ENCODE measurements at places on chromosomes 1 and 21.

DNA sequence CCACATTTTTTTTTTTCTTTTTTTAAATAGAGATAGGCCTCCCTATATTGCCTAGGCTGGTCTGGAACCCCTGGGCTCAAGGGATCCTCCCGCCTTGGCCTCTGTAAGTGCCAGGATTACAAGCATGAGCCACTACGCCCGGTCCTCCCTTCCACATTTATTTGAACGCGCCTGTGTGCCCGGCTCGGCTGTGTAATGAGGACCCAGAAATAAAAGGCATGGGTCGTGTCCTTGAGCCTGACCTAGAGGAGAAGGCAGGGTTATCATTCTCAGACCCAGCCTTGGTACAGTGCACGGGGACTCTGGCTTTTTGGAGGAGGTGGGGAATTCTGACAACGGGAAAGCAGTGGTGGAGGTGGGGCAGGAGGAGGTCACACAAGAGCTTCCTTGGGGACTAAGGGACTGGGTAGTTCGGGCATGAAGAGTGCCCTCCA lies 841 bp downstream of the CENPF start:
- no peak for DNase-seq

DNA sequence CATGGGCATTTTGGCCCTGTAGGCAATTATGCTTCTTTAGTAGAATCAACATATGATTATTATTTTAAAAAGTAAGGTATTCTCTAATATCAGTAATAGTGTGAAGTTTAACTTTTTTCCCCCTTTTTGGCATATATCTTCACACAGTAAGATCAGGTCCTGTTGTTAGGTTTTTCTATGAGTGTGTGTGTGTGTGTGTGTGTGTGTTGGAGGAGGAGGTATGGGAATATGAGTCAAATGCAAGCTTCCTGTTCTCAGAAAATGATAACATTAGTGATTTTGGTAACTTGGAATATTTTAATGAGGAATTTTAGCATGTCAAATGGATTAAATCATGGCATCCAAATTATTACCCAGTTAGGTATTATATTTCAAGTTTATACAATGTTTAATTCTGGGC lies 65.8 kb upstream of the BCL10 start:
- DNase-seq = no peak

- DNase-seq = no peak
Observed at GRCh38 chr1:50422946-50423669, at the start of gene DMRTA2. TSS of gene DMRTA2 (minus strand) at chr1:50423443. CDS start at chr1:50421536, 1,907 bp downstream.

- DNase-seq = no peak
Observed at GRCh38 chr1:46456411-46456963, 33.1 kb upstream of the DMBX1 start.

DNA sequence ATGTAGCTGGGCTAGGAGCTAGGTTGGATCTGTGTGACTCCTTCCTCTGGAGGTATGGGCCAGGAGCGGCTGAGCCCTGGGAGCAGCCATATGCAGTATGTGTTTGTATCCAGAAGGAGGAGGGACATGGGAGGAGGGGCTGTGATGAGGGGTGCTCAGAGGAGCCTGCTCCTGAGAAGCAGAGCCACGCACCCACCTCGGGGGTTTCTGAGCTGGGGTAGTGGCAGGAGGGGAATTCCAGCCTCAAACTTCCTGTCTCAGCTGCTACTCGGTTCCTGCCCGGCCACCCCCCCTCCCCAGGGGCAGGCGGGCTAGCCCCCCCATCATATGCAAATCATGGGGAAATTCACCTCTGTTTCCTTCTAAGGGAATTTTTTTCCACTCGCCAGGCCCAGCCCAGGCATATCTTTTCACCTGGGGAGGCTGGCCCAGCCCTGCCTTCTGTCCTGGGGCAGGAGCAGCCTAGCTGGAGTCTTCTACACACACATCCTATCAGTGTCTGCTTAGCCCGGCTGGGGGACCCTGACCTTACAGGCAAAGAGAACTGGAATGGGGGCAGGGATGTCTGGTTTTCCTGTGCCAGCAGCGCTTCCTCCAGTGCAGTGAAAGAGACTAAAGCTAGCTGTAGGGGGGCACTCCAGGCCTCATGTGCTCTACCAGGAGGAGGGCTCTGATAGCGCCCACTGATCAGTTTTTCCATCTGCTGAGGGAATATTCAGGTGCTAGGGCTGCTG lies 3.0 kb downstream of the ZC3H12A start:
- DNase-seq = peak; percentile 87

DNA sequence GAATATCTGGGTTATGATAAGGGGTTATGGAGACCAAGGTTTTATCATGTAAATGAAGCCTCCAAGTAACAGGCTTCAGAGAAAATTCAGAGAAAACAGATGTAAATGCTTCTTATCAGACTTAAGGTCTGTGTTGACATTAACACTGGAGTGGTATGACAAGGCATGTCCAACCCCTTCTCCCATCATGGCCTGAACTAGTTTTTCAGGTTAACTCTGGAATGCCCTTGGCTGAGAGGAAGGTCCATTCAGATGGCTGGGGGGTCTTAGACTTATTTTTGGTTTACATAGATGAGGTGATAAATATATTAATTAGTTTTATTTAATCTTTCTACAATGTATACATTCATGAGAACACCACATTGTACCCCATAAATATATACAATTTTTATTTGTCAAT lies 399.6 kb downstream of the TBX15 start:
- no peak for DNase-seq

DNA sequence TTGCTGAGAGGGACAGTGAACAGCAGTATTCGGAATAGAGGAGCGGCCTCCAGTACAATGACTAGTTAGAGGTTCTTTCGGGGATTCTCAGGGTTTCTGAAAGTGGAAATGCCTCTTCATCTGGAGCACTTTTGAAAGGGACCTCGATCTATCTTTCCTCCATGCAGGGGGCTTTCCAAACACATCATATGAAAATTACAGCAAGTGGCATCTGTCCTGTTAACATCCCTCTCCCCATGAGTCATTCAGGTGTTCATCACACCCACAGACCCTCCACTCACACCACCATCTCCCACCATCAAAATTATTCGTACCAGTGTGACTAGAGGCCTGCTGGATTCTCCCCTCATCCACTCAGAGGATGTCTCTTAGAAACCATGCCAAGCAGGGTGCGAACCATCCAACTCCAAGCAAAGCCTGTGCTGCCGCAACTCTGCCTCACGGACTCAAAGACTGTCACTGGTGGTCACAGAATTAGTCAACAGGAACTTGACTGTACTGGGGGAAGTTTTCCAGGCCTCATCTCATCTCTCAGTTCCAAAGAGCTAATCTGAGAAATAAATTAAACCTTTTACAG lies 211.1 kb downstream of the MRPL39 start:
- DNase-seq = no peak

DNA sequence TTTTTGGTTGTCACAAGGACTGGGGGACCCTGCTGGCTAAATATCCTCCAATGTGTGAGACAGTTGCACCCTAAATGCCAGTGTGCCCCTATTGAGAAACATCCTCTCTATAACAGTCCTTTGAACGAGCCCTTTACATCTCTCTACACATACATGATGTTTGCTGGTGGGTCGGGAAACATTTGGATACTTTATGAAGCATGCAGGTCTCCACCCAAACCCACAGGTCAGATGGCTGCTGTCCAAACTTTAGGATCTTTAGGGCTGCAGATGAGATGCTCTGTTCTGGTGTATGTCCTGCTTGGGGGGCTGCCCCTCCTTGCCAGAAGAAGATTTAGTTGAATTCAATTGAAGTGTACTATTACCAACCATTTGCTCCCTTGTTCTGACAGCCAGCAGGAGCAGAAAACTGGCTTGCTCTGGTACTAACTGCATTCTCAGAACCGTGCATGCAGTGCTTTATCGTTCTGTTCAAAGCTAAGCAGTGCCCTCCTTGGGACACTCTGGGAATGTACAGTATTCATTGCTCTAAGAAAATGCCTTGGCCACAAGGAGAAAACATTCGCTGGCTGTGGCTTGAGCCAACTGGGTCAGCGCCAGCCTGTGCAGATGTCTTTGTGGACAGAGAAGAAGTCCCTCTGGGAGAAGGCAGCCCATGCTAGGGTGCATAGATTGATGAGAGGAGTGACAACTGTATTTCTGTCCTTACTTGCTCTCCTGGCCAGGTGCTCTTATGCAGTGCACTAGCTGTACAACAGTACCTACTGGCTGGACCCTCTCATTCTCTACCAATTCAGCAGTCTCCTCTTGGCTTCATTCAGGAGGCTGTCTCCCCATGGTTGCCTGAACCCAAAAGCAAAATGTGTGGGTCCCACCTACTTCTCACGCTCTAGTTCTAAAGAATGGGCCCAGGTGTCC lies 61.4 kb upstream of the DIRAS3 start:
- DNase-seq = no peak

- DNase-seq = no peak
Observed at GRCh38 chr1:93800856-93801255, 78.2 kb downstream of the DNTTIP2 start.

GRCh38 chr1:218692808-218693207 lies 347.7 kb downstream of the TGFB2 start:
- DNase-seq = no peak

DNA sequence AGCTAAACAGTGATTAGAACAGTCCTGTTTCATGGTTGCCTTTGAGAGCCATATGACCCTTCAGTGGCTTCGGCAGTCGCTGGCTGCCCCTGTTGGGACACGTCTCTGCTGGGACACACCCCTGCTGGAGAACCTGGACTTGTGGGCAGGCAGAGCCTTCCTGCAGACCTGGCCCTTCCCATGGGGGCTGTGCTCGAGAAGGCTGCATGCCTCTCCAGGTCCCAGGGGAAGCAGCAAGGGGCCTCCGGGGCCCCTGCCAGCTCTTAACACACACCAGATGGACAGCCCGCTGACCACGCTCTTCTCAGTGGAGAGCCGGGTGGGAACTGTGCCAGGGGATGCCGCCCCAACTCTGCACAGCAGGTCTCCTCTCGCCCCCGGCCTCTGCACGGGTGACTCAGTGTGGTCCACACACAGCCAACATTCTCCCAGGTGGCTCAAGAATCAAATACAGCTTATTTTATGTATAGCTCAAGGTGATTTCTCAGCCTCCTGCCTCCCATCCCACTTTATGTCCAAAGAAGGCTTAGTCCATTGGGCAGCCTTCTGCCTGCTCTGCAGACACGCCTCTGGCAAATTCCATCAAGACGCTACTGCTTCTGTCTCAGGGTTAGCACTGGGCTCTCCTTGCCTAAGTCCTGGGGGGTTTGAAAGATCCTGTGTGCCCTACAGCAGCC lies 450.8 kb downstream of the KIF26B start:
- DNase-seq = no peak

DNA sequence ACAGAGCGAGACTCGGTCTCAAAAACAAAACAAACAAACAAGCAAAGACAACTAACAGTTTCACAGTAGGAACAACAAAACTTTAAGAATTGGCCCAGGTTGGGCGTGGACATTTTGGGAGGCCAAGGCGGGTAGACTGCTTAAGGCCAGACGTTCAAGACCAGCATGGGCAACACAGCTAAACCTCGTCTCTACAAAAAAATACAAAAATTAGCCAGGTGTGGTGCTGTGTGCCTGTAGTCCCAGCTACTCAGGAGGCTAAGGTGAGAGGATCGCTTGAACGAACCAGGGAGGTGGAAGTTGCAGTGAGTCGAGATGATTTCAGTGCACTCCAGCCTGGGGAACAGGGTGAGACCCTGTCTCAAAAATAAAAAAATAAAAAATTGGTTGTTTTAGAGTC lies 13.5 kb downstream of the GTF2B start:
- DNase-seq = no peak

DNA sequence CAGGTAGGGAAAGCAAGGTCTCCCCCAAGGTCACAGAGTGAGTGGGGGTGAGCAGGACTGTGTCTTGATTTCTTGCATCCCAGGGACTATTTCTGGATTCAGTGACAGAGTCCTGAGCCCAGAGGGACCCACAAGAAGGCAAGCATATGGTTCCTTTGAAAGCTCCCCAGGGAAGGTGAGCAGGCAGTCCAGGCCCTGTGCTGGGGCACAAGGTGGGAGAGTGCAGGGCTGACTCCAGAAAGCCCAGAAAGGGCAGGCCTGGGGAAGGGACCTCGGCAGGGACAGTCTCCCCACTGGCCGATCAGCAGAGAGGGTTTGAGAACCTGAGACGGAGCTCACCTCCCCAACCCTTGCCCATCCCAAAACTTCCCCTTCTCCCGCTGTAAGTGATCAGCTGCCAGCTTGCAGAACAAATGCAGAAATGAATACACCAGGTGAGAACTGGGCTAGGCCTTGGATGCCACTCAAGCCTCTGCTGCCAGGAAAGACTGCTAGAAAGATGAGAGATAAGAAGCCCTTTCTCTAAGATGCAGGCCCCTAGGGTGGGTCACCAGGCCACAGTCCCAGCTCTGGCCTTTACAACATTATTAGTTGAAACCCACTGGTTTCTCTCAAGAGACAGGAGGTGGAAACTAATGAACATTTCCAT lies 121.0 kb downstream of the GLIS1 start:
- no peak for DNase-seq

DNA sequence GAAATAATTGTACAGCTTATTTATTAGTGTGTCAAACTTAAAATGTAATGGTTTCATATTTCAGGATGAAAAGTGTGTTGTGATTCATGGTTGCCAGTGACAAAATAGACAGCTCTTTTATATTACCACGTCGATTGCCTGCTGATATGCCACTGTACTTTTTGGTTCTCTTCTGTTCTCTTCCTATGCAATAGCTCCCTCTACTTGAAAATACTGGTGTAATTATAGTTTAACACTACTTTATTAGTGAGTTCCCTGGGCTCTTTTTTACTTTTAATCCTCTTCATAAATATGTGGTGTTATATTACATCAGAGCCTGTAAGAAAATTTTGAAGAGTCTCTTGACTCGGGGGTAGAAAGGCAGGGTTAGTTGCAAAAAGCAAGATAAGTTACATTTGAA lies 111.3 kb downstream of the PATJ start:
- no peak for DNase-seq

- DNase-seq = no peak
Observed at GRCh38 chr1:55466373-55466772, 251.2 kb upstream of the USP24 start.

DNA sequence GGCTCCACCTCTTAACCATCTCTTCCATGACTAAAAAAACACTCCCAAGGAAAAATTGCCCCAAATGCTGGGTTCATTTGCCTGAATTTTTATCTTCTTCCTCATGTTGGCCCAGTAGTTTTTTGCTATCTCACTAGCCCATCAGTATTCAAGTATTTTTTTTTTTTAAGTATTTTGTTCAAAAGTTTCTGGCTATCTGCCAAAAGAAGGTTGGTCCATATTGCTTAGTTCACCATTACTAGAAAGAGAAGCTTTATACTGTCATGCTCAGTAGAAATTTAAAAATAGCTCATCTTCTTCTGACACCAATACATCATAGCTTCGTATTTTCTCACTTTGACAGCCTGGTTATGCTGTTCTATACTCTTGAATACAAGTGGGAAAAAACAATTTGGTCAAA lies 41.0 kb upstream of the PDE9A start:
- DNase-seq = no peak

DNA sequence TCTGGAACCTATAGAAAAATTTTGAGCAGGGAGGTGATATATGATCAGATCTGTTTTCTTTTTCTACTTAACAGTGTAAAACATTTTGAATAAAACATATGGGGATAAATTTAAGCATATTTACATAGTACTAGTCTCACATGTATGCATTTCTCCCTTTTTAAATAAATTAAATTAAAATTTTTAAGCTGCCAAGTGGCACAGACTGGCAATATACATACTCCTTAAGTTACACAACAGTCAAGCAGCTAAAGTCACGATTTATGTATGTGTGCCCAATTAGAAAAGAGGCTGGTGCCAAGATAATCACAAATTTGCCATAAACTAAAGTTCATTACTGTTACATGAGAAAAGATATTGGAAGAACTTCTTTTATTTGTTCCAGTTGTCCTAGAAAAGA lies 532.0 kb downstream of the RWDD3 start:
- DNase-seq = no peak

- DNase-seq = no peak
Observed at GRCh38 chr1:154884869-154885701, 15.0 kb upstream of the KCNN3 start.

- no peak for DNase-seq
Observed at GRCh38 chr1:10253755-10254154, 43.4 kb downstream of the KIF1B start.

GRCh38 chr1:169474302-169474995 lies 11.3 kb downstream of the SLC19A2 start:
- DNase-seq = no peak
